Endodermal cell (in vitro differentiated cells): ENCODE measurements at places on chromosomes 7 and 10. TPM values are rescaled to one million over a fixed set of nuclear protein-coding genes. Genes with fewer than 3 reads are reported as not detected.

The UNC5B gene
- total RNA-seq: 9.7 to 14.2 TPM (median 9.8 TPM) in 3 replicates

The ZNF33B gene
- total RNA-seq: 17.1 to 25.8 TPM (median 23.5 TPM) in 3 replicates

The FKBP6 gene
- not detected in 3 replicates for total RNA-seq

The BAMBI gene
- 11.5 to 43.6 TPM (median 41.4 TPM) in 3 replicates for total RNA-seq

The VPS37D gene
- 5.8 and 6.1 TPM in 2 replicates for total RNA-seq
